ENCODE measurements at places on chromosomes 5 and 9.

DNA sequence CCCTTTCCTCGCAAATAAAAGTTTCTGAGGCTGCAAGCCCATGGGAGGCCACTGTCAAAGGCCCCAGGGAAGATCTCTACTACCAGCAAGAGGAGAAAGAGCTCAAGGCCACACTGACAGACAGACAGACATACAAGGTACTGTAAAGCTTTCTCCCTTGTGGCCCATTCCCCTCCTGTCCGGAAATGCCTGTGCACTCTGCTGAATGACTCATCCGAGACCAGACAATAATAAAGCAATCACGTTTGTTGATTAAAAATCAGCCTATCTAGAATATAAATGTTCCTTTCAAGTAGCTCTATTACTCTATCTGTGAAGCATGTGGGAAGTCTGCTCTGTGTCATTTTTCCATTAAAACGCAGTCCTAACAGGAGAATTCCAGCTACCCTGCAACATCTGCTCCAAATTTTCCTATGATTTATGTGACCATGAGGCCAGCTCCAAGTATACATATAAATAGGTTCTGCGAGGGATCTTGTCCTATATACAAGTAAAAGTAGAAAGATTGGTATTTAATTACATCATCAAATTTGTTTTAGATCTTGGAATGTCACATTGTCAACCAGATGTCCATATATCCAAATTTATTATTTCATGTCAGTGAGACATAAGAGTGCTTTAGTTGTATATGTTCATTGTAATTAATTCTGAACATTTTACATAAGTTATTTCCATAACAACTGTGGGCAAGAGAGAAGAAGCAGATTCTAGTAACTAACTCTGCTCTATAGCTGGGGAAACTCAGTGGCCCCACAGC lies 34.7 kb upstream of the TGFBI start:
- DNase-seq: no peak

GRCh38 chr5:136073714-136074529 lies 45.1 kb downstream of the TGFBI start:
- no peak for DNase-seq

GRCh38 chr9:128503870-128504269 lies 649 bp upstream of the GLE1 start:
- peak; percentile 21 for DNase-seq

GRCh38 chr5:74722271-74722670 lies 37.2 kb downstream of the HEXB start:
- DNase-seq: no peak

DNA sequence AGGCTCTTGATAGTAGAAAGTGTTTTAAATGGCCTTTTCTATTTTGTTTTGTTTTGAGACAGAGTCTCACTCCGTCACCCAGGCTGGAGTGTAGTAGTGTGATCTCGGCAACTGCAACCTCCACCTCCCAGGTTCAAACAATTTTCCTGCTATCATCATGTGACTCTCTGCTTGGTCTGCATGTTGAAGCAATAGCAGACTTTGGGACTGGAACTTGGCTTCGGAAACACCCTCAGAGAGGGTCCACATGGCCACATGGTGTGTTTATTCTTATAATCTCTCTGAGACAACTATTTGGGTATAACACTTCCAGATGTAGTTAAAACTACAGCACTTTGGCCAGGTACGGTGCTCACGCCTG lies 10.9 kb downstream of the SLC1A1 start:
- DNase-seq: no peak

DNA sequence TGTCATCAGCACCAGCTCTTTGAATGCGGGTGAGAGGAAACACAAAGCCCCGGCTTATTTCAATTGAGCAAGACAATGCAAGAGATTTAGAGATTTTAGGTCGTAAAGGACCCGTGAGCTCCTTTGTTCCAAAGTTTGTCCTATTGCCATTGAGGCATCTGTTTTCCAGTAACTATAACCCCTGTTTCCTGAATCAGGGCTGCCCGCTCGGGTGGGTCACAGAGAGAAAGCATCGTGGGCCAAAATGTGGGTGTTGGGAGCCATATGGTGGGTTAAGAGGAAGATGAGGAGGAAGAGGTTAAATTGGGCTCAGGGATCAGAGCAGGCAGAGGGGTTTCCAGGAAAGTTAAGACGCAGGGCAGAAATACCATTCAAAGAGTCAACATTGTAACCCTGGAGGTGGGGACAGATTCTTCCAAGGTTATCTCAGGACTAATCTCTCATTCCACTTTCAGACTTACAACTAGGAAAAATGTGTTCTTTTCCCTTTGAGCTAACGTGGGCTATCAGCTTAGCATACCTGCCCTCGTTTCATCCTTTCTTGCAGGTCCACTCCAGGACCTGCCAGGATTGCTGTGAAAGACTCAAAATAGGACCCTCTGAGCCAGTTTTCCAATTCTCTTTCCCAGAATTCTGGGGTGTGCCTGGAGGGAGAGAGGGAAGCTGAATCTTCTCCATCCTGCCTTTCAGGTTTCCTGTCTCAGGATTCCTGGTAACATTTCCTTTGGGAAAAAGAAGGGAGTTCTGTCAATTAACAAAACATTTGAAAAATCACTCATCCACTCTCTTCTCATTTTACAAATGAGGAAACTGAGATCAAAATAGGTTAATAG lies 95.5 kb upstream of the TAF11L2 start:
- no peak for DNase-seq

- no peak for DNase-seq
These were observed 2.9 kb upstream of the MAML1 start for GRCh38 chr5:179729727-179730126.

- DNase-seq: no peak
These were observed 186.8 kb downstream of the HCN1 start for GRCh38 chr5:45509371-45509770.

- DNase-seq: peak; percentile 85
These were observed 18.4 kb upstream of the F2RL2 start for GRCh38 chr5:76641514-76642120.

GRCh38 chr9:8680658-8681057 lies 881.1 kb upstream of the DMAC1 start:
- DNase-seq: no peak

- DNase-seq: no peak
These were observed 116.8 kb upstream of the COX7C start for GRCh38 chr5:86500947-86501346.

DNA sequence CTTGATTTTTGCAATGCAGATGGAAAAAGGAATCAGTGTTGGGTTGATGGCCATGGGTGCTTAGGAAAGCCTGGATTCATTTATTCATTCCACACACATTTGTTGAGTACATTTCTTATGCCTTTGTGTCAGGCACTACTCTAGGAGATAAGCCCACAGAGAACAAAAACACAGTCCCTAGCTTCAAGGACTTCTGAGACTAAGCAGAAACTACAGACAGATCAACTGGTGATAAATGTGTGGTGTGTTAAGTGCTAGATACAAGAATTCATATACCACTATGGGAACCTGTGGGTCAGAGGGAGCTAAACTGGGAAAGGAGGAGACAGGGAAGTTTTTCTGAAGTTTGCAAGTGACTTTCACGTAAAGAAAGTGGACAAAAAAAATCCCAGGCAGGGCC lies 119.9 kb downstream of the CEMIP2 start:
- no peak for DNase-seq

DNA sequence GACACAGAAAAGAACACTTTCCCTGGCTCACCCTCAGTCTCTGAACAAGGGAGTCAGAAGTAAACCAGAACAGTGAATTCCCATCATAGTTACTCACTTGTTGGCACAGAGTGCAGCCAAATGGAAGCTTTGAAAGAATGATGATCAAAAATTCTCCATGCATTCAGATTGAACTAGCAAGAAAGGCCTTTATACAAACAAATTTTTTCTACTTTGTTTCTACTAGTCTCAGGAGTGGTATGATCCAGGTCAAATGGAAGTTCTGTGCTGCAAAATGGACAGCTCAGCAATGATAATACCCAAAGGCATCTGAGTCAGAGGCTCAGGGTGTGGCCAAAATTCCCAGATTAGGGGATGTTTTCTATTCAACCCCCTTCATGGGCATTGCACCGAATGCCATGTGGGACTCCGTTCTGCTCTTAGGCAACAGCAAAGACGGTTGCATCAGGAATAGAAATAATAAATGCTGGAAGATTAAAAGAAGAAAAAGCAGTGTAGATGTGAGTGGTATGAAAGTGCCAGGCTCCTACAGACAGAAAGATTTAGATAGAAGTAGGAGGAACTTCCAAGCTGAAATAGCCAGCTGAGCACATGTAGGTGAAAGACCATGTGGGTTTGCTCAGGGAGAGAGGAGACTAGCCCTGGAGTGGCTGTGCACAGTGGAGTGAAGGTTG lies 24.0 kb upstream of the ASPN start:
- peak; percentile 89 for DNase-seq

DNA sequence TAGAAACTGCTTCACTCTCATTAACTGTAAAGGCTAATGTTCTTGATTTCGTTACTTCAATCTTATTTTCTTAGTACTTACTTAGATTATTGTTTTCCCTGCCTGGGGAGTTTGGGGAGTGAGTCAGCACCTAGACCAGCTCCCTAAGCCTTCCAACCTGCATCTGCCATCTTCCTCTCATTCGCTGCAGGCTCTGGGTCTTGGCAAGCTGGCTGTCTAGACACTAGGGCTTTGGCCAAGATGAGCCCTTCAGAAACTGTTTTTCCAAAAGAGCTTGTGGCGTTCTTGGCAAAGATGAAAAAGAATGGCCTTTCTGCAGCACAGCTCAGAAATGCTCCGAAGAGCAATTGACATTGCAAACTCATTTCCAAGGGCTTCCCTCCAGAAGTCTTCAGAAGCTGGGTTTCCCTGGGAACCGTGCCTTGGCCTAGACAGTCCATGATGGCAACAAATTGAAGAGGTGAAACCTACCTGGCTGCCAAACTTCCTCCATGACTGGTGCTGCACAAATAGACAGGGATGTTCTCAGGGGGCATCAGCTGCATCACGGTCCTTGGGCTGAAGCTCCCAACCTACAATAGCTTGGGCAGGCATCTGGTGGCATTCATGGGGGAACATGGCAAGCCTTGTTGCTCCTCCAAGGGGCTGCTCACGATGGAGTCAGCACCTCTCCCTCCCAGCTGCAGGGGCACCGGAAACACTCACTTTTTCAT lies 76.6 kb downstream of the NSUN2 start:
- no peak for DNase-seq

GRCh38 chr5:102895234-102895633 lies 140.1 kb downstream of the PAM start:
- no peak for DNase-seq

DNA sequence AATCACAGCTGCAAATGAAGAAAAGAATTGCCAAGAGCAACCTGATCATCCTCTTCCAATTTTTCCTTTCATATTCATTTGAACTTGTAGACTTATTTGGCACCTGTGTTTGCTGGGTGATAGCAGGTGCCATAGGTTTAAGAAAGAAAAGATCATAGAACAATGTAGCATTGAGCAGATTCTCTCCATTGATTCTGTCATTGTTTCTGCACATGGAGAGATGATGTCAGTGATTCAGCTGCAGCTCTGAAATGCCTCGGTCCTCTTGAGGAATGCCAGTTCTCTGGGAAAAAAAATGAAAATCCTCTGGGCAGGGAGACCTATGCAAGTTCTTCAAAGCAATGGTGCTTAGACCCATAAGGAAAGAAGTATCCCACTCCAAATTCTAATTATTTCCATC lies 418.1 kb upstream of the KLF4 start:
- DNase-seq: no peak

GRCh38 chr9:95991326-95991725 lies 115.8 kb downstream of the ERCC6L2 start:
- peak; percentile 14 for DNase-seq

DNA sequence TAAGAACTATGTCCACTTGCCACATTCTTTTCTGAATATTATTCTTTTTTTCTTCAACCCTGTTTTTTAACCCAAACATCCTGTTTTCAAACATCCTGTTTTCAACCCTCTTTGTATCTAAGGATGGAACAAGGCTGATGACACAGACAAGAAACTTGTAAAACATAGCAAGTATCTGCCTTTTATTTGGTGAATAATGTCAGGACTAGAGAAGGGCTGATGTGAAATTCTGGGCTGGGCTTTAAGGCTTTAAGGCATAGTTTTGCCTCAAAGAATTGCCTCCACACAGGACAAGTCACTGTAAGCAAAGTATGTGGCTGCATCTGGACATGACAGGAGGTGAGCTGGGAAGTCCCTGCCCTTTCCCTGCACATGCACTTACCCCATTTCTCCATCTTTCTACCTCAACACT lies 42.5 kb upstream of the RIC1 start:
- peak; percentile 62 for DNase-seq

DNA sequence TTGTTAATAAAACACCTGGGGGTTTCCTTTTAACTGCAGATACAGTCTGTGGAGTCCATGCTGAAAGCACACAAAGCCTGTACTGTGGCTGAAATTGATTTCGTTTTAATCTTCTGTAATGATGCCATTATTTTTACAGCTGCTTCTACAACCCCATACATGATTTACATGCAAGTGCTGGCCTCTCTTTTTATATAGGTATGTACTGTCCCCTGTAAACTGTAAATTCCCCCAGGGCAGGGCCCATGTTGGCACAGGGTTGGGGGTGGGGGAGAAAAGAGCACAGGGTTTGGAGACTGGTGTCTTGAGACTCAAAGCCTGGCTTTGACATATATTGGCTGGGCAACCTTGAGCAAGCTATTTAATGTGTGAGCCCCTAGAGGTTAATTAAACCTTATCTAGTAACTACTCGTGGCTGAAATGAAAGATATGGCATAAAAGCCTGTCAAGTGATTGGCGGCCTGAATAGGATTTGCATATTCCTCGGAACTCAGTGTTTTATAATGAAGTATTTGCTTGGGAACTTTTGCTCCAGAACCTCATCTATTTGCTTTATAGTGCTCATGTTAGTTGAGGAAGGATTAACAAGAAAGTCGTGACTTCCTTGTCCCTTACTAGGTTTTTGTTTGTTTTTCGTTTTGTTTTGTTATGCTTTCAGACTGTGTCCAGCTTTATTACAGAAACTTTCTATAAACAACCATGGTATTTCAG lies 34.0 kb downstream of the KLF4 start:
- no peak for DNase-seq

- no peak for DNase-seq
These were observed 517.8 kb downstream of the CCDC171 start for GRCh38 chr9:16070455-16071145.

GRCh38 chr5:66982056-66982387 lies 214.6 kb downstream of the CD180 start:
- DNase-seq: no peak

GRCh38 chr5:17259630-17260257 lies 42.3 kb downstream of the BASP1 start:
- no peak for DNase-seq

DNA sequence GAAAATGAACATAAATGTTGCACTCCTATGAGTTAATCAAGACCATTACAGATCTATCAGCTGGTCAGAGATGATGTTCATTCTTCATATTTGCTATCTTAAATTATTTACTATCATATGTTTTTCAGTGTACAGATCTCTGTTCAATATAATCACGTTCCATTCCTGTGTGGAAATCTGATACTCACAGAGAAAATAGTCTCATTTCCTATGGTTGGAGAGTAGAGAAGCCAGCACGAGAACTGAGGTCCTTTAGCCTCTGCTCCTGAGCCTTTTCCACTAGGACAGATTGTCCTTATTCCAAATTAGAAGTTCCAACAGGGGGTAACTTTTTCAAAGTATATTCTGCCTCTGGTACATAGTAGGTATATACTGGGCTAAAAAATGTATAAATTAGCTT lies 29.2 kb downstream of the UGCG start:
- no peak for DNase-seq

GRCh38 chr5:9878206-9878605 lies 248.1 kb upstream of the TAS2R1 start:
- DNase-seq: no peak
